ENCODE measurements at places on chromosomes 5 and 9.

- DNase-seq, result no peak
Observed at GRCh38 chr5:41842777-41843176, 27.4 kb downstream of the OXCT1 start.

DNA sequence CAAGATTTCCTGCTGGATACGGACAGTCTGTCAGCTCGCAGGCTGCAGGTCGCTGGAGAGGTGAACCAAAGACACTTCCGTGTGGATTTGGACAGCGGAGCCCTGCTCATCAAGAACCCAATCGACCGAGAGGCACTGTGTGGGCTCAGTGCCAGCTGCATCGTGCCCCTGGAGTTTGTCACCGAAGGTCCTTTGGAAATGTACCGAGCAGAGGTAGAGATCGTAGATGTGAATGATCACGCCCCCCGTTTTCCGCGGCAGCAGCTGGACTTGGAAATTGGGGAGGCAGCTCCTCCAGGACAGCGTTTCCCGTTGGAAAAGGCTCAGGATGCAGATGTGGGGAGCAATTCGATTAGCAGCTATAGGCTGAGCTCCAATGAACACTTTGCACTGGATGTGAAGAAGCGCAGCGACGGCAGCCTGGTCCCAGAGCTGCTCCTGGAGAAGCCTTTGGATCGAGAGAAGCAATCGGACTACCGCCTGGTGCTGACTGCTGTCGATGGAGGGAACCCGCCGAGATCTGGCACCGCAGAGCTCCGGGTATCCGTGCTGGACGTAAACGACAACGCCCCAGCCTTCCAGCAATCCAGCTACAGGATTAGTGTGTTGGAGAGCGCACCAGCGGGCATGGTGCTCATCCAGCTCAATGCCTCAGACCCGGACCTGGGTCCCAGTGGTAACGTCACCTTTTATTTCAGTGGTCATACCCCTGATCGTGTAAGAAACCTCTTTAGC is 658 bp downstream of the PCDHGC4 start:
- no peak for DNase-seq

DNA sequence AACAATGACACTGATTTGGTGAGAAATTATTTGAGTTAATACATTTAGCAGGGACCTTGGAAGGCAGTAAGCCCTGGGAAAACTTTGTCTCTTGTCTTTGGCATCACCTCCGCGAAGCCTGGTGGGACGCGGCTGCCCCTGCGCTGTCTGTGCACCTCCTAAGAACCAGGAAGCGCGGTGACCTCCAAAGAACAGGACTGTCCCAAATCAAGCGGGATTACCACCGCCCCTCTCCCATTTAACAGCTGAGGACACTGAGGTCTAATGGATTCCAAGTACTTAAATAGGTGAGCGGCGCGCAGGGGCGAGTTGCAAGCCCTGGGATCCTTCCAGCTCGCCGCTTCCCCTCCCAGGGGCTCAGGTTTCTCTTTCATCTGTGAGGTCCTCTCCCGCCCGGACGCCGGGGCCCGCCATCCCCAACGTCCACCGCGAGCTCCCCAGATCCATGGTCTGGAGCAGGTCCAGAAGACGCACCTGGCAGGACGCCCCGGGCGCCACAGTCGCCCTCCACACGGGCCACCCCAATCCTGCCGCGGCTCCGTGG is 432 bp downstream of the STARD4 start:
- DNase-seq, result no peak

GRCh38 chr9:95506428-95506677 is 10.4 kb downstream of the PTCH1 start:
- no peak for DNase-seq

GRCh38 chr5:124550731-124551130 is 195.7 kb downstream of the ZNF608 start:
- no peak for DNase-seq

GRCh38 chr5:83184534-83184933 is 107.2 kb downstream of the XRCC4 start:
- DNase-seq, result no peak

- DNase-seq, result no peak
Observed at GRCh38 chr9:93944011-93944410, 11.1 kb downstream of the BARX1 start.

DNA sequence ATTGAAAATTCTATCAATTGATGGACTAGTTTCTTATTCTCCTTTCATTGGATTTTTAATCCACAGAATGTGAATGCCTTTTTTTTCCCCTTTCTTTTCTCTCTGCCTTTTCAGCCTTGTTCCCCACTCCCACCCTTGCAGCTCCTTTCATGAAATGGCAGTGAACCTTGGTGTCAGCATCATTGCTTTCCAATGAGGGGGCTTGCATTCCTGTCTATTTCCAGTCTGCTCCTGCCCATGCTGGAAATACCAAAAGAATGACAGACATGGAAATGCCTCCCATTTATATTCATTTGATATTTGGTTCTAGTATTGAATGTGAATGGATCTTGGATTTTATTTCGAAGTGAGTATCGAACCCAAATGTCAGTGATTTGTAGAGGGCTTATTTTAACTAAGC is 162.7 kb upstream of the SGCD start:
- no peak for DNase-seq
